Germinal center (tissue), 1 donor: ENCODE measurements at places on chromosomes 5 and 9.

- DNase-seq = no peak
Observed at GRCh38 chr9:138057726-138058125, 180.1 kb downstream of the CACNA1B start.

DNA sequence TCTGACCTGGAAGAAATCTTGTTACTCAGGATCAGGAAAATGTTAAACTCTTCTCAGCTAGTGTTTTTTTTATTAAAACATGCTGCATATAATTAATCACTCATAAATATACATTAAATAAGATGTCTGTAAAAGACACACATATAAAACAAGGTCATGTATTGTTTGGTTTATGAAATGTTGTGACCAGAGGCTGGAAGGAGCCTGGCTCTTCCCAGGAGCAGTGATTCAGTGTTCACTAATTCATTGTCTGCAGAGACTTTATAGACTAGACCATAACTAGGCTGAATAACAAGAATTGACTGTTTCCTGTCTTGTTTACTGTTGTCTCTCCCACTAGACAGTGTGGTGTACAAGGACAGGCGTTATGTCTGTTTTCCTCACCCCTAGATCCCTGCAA, 49.1 kb upstream of the ANKRD55 start:
- no peak for DNase-seq

GRCh38 chr5:97840643-97841042, 657.6 kb upstream of the RIOK2 start:
- DNase-seq = no peak

DNA sequence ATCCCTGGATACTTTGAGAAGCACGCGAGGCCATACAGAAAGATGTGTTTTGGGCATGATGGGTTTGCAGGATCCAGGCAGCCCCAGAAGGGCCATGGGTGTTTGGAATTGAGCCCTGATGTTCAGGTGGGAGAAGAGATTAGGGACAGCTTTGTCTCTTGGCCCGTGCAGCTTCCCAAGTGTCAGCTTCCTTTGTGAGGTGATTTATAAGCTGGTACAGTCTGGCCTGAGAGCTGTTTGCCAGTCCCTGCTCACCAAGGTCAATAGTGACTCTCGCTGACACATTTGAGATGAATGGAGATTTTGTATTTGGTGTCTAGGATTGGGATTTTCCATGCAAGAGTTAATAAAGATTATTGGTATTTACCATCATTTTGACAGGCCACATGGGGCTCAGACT, 165.9 kb downstream of the ICE1 start:
- DNase-seq = no peak

DNA sequence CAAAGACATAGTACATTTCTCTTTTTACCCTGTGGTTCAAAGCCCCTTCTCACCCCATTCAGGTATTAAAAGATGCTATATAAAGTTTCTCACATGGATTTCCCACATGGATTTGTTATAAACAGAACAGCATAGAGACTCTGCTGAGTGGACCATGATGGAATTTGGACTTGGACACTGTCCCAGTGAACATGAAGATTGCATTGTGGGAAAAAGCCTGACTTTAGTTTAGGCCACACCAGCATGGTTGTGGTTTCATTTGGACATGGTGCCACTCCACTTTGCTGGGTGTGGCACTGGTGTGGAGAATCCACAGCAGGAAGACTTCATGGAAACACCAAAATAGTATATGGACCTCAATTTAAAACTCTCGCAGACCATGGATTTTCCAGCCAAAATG, 124.6 kb downstream of the ARHGAP26 start:
- DNase-seq = no peak

- DNase-seq = no peak
Observed at GRCh38 chr9:121825031-121825691, 173.7 kb downstream of the DAB2IP start.

DNA sequence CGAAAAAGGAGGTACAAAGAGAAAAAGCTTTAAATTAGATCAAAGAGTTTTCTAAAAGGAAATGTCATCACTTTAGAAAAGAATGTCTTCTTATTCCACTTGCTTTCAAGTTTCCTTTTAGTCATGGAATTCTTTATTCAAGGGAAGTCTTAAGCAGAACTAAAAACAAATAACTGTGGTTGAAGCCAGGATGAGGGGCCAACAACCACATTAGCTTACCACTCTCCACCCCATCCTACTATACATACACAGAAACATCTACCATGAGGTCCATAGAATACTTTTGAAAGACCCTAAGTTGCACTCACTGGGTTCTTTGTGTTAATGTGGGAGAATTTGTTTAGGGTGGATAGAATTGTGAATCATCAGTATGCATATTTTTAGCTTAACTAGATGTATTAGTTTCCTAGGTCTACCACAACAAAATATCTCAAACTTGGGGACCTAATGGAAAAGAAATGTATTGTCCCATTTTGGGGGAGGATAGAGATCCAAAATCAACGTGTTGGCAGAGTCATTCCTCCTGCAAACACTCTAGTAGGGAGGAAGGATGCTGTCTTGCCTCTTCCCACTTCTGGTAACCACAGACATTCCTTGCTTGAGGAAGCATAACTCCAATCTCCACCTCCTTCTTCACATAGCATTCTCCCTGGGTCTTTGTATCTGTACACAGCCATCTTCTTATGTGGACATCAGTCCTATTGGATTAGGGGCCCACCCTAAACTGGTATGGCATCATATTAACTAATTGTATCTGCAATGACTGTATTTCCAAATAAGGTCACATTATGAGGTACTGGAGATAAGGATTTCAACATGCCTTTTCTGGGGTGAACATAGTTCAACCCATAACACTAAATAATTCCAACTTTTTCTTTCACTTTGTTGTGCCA, 239.4 kb downstream of the LURAP1L start:
- no peak for DNase-seq

GRCh38 chr5:139177809-139178588, 20.2 kb downstream of the SIL1 start:
- DNase-seq = peak; percentile 15

- no peak for DNase-seq
Observed at GRCh38 chr9:88498880-88499279, 36.1 kb upstream of the NXNL2 start.

GRCh38 chr9:100216178-100216787, 117.2 kb downstream of the INVS start:
- peak; percentile 47 for DNase-seq

DNA sequence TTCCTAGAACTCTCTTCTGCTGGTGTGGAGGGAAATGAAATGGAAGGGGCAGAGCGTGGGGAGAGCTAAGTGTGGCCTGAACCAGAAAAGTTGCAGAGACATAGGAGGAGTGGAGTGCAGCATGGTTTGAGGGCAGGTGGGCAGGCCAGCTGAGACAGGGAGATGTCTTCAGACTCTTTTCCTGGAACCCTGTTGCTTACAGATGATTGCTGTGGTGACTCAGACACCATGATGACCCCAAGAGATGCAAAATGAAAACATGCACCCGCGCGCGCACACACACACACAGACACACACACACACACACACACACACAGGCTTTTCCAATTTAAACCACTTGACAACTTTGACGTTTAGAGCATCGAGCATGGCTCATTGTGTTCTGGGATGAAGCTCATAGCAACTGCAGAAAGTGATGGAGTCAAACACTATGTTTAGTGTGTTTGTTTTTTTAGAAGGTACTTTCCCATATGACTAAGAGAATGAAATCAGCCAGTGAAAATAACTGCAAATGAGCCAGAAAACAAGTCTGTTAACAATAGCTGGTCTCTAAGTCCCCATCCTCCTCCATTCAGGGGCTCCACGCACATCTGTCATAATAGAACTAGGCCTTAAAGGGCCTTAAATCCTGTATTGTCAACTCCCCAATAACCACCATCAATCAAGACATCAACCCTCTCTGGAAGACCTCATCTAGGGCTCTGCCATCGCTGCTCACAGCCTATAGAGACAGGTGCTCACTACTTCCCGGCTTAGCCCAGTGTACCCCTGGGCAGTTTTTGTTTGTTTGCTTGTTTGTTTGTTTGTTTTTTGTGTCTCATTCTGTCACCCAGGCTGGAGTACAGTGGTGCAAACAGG, 9.6 kb downstream of the TMOD1 start:
- DNase-seq = no peak

DNA sequence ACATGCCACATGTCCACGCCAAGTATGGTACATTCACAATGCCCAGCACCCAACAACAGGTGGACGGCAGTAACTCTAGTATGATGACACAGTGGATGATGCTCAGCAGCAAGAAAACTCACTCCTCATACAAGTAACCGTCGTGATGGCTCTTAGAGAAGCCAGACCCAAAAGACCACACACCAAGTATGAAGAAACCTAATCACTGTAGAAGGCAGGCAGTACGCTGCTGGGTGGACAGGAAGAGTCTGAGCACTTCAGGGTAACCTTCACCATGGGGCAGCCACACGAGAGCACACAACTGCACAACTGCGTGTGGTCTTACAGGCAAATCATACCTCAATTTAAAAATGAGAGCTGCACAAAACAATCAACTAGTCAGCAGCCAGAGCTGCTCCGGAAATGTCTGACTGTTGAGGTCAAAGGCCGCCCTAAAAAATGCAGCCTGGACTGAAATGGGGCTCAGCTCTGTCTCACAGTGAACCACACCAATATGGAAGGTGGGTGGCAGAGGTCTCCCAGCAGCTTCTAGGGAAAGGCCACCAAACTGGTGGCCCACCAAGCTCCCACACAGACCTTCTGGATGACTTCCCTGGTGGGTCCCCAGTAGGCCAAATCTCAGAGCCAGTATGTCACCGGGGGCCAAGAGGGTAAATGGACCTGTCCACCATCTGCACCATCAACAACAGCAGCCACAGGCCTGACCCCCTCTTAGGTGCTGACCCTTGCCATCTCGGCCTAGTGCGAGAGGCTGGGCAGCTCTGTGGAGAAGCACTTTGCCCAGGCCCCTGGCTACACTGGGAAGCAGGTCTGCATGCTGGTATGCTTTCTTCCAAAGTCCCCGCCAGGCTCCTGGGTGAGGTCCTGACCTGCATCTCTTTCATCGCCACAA, 17.8 kb downstream of the BICD2 start:
- no peak for DNase-seq

GRCh38 chr9:70120834-70121510, 77.3 kb downstream of the MAMDC2 start:
- DNase-seq = no peak

DNA sequence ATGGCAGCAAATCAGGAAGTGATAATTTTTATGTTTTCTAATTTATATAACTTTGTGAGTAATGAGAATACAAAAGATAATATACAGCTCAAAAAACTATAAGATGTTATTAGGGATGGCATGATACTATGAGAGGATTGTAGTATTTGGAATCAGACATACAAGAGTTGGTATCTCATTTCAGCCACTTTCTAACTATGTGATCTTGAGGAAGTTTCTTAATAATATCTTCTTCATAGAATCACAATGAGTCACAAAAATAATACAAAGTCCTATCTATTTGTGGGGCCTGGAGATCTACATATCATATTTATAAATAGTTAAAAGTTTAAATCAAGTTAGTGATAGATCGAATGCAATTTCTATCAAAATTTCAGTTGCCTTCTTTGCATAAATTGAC, 23.7 kb upstream of the TMED7 start:
- DNase-seq = no peak

- no peak for DNase-seq
Observed at GRCh38 chr5:166581826-166582225, 1709.6 kb upstream of the WWC1 start.

DNA sequence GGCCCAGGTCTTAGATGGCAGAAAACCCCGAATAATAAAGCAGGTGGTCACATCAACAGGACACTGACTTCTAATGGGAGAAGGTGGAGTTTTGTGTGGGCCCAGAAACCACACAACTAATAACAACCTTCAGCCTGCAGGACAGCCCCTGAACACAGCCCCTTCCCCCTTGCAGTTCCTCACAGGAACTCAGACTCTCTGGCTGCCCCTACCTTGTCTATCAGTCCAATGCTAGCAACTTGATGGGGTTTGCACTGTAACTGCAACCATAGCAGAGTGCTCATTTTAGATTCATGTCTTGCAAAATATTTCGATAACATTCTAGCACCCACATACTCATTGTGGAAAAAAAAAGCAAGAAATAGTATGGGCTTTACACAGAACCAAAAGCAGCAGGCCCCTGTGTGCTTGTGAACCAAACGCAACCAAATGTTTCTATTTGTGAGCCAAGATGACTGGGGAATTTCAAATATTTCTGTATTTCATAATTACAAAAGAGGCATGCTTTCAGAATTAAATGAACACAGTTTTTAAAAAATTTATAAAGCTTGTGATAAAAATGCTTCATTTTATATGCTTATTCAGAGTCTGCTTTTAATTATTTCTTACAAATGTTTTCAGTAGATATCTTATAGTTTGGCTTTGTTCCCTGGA, 62.7 kb upstream of the PDE4D start:
- DNase-seq = no peak

DNA sequence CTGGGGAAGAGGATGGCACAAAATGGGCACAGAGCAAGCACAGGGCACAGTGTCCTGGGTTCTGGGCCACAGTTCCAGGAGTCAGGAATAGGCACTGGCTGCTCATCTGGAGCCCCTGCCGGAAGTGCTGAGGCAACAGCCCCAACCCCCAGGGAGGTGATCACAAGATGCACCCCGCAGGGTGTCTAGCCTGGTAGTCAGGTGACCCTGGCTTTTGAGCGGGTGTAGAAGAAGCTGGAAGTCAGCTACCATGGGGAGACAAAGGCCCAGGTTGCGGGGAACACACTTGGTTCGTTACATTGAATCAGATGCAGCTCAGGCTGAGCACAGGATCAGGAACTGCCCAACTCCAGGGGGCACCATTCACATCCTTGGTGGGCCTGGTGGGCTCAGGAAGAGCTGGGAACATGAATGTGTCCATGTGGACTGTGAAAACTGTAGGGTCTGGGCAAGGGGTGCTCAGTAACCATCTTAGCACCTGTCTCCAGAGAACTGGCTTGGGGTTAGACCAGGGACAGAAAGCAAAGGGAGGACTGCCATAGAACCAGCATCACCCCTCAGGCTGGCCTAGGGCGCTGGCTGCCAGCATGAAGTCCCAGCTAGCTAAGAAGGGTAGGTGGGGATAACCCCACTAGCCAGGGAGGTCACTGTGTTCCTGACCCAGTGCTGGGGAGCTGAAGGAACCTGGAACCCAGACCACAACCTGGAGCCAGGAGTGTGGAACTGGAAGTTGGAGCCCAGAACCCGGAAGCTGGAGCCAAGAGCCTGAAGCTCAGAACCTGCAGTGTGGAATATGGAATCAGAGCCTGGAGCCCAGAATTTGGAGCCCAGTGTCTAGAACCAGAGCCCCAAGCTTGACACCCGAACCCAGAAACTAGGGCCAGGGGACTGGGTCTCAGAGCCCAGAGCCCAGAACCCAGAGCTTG, 6.1 kb upstream of the SLC34A1 start:
- DNase-seq = no peak

DNA sequence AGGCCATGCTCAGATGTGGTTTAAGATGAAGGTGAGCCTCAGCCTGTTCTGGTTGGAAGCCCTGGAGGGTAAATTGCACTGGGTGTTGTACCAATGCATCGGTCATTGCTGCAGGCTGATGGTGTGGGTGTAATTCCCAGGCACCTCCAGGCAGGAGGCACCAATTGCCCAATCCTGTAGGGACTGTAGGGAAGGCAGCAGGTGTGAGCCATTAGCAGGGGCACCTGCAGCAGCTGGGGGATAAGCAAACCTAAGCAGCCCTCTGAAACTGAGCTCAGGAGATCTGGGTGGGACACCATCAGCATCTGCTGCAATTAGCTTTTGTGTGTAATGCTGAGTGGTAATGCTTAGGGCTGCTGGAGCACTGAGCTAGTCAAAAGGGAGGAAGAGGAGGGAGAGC, 190.1 kb upstream of the TBC1D2 start:
- DNase-seq = no peak
